Right lobe of liver (tissue), 6 donors: ENCODE measurements at places on chromosomes 16 and 17.

DNA sequence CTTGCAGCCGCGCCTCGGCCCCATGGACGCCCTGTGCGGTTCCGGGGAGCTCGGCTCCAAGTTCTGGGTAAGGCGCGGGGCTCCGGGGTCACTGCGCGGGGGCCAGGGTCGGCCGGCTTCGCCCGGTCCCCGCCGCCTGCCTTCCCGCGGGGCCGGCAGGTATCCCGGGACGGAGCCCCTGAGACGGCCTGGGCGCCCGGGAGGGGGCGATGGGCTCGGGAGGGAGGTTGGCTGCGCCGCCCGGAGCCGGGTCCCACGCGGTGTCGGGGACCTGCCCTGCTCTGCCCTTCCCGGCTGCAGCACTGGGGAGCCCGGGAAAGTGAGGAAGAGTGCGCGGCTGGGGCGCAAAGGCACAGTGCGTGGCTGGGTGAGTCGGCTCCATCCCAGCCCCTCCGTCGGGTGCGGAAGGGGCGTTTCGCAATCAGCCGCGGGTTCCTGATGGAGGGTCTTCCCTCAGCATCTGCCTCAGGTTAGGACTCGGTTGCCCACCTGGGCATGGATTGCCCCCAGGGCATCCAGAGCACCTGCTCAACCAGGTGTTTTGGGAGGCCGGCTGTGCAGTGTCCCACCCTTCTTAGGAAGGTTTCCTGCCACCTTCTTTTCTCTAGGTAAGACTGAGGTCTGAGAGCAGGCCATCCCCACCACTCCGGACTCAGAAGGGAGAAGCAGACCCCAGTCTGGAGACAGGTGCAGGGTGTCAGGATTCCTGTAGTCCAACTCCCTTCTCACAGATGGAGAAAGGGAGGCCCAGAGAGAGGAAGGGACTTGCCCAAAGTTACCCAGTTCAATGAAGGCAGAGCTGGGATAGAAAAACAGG is 442 bp downstream of the ABCC3 start:
- DNase-seq, result peak; percentile 26

- DNase-seq, result no peak
Measured at GRCh38 chr17:45290269-45290765, 26.5 kb downstream of the MAP3K14 start.

GRCh38 chr17:35069311-35069710 is 5.8 kb upstream of the RFFL start:
- no peak for DNase-seq

- no peak for DNase-seq
Measured at GRCh38 chr17:49045376-49045775, 48.2 kb downstream of the IGF2BP1 start.
